Globus pallidus (tissue), 1 donor: ENCODE measurements at places on chromosomes 13 and 19.

- DNase-seq, result peak; percentile 80
Measured at GRCh38 chr19:34712395-34713261, 21.4 kb upstream of the ZNF181 start.

- no peak for DNase-seq
Measured at GRCh38 chr19:6588508-6589345, 2.2 kb downstream of the CD70 start.

DNA sequence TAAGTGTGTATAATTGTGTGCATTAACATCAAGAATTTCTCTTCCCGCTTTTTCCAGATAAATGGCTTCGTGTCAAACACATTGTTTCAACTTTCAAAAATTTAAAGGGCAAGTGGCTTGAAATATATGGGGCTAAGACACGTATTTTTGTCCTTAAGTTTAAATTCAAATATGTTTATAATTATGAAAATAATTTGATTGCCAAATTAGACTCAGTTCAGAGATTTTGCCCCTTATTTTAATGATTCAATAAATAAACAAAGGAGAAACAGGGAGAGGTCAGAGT, 1159.2 kb upstream of the MIR17HG start:
- no peak for DNase-seq

DNA sequence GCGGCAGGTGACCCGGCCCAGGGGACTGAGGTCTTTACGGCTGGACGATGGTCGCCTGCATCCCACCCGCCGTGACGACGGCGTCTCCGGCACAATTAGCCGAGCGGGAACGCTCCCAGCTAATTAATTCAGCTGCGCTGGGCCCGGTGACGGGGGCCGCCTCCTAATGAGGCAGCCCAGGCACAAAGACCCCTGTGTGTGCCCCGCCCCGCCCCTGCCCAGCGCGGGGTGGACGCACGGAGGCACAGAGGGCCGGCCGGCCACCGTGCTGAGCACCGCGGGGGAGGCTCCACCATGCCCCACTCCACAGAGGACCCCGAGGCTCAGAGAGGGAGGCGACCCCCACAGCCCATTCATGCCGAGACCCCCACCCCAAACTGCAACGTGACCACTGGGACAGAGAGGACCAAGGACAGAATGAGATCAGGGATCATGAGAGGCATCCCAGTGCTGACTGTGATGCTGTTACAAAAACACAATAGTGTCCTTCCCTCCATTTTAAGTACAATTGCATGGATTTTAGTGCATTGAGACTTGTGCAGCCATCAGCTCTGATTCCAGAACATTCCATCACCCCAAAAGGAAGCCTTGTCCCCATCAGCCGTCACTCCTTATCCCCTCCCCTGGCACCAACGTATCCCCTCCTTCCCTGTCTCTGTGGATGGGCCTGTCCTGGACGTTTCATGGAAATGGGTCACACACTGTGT, 17.0 kb downstream of the EFNA2 start:
- peak; percentile 84 for DNase-seq

DNA sequence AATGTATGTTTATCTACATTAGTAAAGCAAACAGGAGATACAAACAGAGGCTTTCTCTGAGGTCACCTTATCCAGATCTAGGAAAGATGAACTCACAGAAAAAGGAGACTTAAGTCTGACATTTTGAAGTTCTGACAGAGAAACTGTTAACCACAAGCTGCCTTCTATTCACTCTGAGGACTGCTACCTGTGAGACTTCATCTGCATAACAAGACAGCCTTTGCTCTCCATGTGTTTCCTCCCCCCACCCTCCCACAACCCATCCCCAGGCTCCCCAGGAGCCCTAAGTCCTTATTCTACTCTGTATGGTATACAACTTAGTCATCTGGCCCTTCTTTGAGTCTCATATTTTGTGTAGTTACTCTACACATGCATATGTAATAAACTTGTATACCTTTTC, 699.0 kb downstream of the FGF9 start:
- no peak for DNase-seq

DNA sequence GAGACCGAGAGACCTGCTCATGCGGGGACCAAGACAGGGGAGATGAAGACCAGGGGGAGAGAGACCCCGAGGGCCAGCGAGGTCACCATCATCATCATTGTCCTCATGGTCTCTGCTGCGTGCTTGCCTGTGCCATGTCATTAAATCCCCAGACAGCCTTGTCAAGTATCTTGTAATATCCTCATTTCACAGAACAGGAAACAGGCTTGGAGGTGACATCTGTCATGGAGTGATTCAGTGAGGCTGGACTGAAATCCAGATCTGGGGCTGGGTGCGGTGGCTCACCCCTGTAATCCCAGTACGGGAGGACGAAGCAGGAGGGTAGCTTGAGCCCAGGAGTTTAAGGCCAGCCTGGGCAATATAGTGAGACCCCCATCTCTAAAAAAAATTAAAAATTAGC, 5.9 kb upstream of the NANOS2 start:
- no peak for DNase-seq

- no peak for DNase-seq
Measured at GRCh38 chr19:6070720-6071485, 39.4 kb downstream of the RFX2 start.

- DNase-seq, result no peak
Measured at GRCh38 chr19:10105509-10106099, 558 bp upstream of the PPAN start.

GRCh38 chr13:22017226-22017625, 346.4 kb downstream of the FGF9 start:
- no peak for DNase-seq

DNA sequence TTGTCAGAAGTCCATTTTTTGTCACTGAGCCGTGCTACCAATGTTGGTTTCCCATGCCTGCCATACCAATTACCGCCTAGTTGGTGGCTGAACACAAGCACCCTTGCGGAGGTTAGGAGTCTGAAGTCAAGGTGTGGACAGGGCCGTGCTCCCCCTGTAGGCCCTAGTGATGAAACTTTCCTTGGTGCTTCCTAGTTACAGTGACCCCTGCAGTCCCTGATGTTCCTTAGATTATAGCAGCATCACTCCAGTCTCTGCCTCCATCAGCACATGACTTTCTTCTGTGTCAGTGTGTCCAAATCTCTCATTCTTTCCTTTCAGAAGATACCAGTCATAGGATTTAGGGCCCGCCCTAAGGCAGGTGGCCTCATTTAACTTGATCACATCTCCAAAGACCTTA, 99.0 kb downstream of the MYO16 start:
- DNase-seq, result no peak
